ENCODE measurements at places on chromosomes 3 and 15.

GRCh38 chr3:65664446-65664845 is 374.3 kb downstream of the MAGI1 start:
- no peak for DNase-seq

DNA sequence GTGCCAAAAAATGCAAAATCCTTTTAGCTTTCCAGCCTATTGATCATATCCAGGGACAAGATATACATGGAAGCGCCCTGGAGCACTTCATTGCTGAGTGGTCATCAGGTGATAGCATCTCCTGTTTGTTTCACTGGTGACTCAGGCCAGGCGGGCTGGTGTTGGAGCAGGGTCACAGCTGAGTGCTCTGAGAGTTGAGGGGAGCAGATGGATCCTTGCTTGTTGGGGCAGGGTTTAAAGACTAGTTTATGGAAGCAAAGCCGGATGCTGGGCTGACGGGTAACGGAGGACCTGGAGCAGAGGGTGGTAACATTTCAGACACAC is 405.0 kb upstream of the TPM1 start:
- no peak for DNase-seq

DNA sequence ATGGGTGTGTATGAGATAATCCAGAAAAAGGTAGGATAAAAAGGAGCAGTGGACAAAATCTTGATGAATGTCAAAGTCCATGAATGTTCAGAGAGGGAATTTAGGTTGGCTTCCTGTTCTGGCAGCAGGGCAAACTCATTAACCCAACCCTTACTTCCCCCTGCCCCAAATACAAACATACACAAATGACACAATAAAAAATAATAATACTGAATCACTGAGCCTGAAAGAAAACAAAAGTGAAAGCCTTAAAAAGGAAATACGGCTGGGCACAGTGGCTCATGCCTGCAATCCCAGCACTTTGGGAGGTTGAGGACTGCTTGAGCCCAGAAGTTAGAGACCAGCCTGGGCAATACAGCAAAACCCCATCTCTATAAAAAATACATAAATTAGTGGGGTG is 62.9 kb downstream of the GPR176 start:
- no peak for DNase-seq

DNA sequence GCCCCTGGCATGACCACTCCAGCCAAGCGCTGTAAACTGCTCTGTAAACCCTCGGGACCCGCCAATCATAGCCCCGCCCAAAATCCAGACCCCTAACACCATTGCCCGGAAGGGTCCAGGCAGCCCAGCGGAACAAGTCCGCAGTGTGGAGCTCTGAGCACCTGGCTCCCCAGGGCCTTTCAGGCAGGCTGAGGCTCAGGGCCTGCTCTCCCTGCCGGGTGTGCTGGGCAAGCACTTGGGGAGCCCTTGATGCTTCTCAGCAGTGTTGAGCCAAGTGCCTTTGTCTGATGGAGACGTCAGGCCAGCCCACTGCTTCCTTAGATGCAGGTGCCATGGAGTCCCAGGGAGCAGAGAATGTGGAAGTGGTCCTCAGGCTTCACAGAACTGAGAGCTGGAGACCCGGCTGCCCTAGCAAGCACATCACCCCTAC is 106.2 kb downstream of the TLE3 start:
- DNase-seq: peak; percentile 56

- DNase-seq: no peak
Observed at GRCh38 chr15:43150191-43150929, 17.0 kb downstream of the TMEM62 start.

GRCh38 chr3:138492980-138493675 is 58.7 kb downstream of the ESYT3 start:
- no peak for DNase-seq
